ENCODE measurements at places on chromosomes 11 and 22.

DNA sequence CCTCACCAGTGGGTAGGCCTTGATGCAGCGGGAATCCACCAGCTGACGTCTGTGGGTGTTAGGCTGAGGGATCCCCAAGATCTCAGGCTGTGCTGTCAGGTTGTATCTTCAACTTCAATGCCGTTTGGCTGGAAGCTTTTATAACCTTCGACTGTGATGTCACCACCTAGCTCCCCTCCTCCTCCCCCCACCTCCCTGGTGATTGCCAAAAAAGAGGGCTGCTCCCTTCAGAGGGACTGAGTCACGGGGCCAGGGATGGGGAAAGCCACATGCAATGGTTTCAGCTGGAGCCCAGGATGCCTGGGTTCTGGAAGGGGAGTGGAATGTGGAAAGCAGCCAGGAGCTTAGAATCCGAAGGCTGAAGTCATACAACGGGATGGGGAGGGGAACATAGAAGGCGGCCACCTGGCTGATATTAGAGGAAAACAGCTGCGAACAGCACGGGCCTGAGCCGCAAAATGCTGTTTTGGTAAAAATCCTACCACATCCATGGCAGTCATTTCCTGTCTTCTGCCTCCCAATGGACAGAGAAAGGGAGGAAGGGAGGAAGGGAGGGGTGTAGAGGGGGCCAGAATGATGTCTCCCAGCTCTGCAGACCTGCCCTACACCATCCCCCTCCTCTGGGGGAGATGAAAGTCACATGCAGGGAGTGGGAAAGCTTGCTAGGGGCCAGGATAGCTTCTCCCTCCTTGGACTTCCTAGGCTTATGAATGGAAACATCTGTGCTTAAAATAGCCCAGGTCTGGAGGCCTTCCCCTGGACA is at the start of gene LRRN4CL:
Gene LRRN4CL (minus strand): TSS at position 110 of the 763 bp plus-strand sequence. CDS start 1,022 bp downstream, outside the sequence.
- DNase-seq: no peak

GRCh38 chr22:23781065-23781464 is 5.7 kb upstream of the SMARCB1 start:
- no peak for DNase-seq

- DNase-seq: no peak
These were observed 88.4 kb upstream of the CD44 start for GRCh38 chr11:35050541-35050995.

GRCh38 chr11:66437979-66438503 is 607 bp downstream of the MRPL11 start:
- DNase-seq: no peak

GRCh38 chr11:128289048-128289447 is 298.3 kb downstream of the ETS1 start:
- no peak for DNase-seq

DNA sequence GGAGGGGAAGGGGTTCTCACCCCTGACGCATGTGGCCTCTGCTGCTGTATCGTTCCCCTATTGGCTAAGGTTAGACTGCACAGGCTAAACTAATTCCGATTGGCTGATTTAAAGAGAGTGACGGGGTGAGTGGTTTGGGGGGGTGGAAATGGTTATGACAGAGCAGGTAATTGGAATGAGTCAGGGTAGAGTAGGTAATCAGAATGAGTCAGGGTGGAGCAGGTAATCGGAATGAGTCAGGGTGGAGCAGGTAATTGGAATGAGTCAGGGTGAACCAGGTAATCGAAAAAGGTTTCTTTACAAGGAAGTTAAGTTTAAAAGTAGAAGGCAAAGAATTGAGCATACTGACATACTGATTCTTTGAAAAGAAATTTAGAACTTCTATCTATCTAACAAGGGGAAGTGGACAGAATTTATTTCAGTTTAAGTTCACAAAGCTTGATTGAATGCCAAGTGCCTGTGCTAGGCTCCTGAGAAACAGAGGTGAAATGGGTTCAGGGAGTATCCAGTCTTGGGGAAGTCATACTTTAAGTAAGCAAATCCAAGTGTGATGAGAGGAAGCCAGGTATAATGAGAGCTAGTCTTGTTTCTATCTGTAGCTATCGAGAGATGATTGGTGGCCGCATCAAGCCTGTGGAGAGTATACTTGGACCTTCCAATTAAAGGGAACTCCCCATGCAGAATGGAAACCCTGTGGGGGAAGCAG is 58.0 kb downstream of the C11orf91 start:
- no peak for DNase-seq

GRCh38 chr22:42328130-42328783 is 57.8 kb upstream of the TCF20 start:
- no peak for DNase-seq

DNA sequence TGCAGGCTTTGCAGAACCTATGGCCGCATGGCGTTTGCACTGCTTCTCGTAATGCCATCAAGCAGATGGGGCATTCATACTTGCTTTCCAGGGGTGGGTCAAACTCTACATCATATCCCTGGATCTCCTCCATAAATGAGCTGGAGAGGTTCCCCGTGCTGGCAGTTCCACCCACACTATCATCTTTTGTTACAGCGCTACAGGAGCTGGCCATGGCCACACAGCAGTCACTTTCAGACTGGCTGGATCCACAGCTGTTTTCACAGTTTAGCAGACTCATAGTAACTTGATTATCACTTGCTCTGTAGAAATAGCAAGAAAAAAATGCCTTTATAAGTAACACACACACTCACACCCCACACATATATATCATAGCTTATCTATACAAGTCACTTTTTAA is 8.8 kb downstream of the TRAF6 start:
- no peak for DNase-seq

GRCh38 chr11:79046366-79046765 is 394.5 kb downstream of the TENM4 start:
- no peak for DNase-seq

GRCh38 chr11:36309779-36310178 is 13.7 kb downstream of the PRR5L start:
- DNase-seq: no peak

DNA sequence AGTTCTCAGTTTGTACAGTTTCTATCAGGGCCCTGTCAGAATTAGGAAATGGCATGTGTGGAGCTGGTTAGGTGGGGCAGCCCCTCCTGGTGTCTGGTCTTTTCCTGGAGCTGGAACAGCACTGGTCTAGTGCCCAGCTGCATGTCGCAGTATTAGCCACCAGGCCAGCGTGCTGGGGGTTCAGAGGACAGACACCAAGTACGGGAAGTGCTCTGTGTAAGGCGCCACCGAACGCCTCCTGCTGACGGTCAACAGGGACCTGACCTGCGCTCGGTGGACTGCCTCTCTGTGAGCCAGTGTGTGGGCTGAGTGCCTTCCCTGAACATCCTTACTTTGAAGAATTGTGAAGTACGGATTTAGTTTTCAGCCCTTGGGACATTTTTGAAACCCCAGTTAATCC is 33.9 kb downstream of the AP2A2 start:
- DNase-seq: no peak

DNA sequence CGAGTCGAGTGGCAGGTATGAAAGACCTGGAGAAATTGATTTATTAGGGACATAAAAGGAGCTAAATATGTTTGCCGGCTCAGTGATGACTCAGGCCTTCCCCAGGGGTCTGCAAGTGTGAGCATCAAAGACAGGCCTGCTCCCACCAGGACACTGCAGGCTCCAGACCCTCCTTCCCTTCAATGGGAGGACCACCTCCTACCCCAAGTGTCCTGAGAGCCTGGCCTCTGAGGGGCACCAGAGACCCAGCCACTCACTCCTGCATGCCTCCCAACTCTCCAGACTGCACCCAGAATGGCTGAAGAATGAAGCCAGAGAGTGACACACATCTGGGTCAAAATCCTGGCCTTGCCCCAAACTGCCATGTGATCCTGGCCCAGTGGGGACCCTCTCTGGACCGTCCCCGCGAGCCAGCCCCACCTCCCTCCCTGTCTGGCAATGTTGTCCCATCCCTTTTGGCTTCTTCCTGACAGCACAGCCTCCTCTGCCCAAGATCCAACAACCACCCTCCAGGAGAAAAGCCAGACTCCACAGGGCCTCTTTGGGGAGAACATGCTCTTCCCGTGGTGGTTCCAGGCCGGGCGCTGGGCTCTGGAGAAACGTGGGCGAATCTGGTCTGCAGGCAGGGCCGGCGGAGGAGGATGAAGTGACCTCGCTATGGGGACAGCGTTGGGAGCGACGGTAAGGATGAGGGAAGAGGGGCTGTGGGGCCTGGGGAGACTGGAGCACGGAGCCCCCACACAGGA is 36.2 kb downstream of the CYTH4 start:
- DNase-seq: no peak

DNA sequence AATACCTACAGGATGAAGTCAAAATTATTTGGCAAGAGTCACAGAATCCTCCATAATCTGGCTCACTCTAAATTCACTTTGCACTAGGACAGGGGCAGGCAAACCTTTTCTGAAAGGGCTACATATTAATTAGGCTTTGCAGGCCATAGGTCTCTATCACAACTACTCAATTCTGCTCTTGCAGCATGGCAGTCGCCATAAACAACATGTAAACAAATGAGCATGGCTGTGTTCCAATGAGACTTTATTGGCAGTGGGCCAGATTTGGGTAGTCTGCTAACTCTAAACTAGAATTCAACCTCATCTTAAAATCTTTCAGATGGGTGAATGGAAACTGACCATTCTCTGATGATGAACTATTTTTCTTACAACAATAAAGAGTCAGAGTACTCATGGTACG is 5.8 kb downstream of the THRSP start:
- no peak for DNase-seq

- no peak for DNase-seq
These were observed 2.1 kb upstream of the PTPRCAP start for GRCh38 chr11:67439321-67440228.

DNA sequence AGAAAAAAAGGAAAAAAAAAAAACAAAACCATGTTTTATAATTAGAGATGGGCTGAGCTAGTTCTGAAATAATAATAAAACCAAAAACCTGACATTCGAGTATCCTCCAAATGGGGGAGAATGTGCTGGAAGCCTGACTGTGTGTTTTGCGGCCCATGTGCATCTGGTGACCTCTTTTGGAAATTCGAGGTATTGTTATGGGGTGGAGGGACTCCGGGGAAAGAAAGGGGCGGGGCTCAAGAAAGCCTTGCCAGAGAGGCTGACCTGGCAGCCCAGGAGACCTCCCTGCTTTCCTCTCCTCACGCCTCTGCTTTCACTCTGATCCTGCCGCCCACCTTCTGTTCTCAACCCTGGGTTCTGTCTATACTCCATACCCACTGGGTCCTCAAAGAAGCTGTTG is 72.9 kb downstream of the CTTN start:
- no peak for DNase-seq

DNA sequence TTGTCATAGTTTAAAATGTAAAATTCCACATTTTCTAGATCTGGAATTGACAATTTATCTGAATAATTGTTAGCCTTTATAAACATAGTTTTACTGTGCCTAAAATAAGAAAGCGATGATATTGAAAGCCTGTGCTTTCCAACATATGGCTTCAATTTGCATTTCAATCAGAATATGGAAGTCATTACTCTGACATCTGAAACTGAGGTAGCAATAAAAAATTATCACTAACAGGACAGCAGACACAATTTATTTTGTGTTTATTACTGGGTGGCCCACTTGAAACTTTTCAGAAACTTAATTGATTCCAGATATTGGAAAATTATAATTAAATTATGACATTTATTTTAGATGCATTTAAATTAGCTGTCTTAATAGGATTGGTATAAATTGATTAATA is 78.5 kb downstream of the TMEM135 start:
- DNase-seq: no peak

DNA sequence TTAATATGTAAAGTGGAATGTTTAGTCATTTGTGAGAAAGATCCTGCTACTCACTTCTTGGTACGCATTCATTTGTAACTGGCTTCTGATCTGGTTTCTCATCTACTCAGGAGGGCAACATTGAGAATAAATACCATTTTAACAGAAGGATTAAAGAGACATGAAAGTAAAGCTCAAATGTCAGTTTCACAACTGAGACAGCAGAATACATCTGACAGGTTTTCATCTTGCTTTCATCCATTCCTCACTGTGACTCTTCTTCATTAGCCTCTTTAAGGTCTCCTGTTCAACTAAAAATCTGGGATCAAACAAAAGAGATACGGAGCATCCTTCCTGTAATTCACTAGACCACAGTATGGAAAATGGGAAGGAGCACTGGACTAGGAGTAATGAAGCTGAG is 31.4 kb upstream of the CCDC89 start:
- no peak for DNase-seq

DNA sequence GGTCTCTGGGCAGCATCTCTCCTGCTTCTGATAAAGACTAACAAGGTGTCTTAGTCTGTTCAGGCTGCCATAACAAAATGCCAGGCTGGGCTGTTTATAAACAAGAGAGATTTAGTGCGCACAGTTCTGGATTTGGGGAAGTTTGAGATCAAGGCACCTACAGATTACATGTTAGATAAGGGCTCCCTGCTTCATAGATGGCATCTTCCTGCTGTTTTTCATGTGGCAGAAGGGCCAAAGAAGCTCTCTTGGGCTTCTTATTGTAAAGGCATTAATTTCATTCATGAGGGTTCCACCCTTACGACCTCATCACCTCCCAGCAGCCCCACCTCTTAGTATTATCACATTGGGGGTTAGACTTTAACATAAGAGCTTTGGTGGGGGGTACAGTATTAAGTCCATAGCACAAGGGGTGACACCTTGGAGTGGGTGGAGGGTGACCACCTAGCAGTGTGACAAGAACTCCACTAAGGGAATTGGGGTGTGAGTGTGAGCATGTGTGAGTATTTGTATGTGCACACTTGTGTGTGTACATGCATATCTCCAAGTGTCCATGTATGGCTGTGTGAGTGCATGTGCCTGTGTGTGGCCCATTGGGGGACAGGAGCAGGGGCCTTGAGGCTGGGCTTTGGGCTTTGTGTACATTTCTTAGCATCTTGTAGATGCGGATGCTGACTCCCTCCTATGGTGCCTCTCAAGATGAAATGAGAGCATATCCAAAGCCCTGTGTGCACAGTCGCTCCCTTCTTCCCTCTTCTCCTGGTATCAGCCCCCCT is 42.7 kb downstream of the BCR start:
- no peak for DNase-seq

DNA sequence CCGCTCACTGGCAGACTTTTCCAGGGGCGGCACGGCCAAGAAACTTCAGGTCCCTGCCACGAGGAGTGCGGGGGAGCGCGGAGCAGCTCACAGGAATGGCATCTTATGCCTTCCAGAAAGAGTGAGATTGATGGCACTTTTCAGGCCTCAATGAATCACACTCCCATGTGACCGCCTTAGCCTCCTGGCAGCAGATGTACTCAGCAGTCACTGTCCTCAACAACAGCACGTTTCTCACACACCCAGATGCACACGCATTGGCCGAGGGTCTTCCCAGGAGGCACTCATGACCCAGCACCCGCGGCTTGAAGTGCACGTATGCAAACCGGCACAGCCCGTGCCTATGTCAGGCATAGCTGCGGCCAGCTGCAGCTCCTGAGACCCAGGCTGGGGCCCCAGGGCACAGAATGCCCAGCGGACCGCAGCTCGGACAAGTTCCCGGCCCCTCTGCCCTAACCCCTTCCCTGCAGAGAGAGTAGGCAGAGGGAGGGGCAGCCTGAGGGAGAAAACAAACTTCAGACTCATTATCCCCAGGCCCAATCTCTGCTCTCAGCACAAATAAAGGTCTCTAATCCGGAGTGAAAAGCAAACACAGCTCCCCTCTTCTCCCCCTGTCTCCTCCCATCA is 48.3 kb downstream of the RPUSD4 start:
- DNase-seq: no peak

- no peak for DNase-seq
These were observed 9.8 kb upstream of the CKAP5 start for GRCh38 chr11:46855863-46856262.

GRCh38 chr11:12195768-12196167 is 85.4 kb downstream of the MICAL2 start:
- DNase-seq: no peak

GRCh38 chr11:69971741-69972140 is 106.4 kb upstream of the ANO1 start:
- no peak for DNase-seq

GRCh38 chr22:46346680-46347405 is 11.3 kb downstream of the TRMU start:
- no peak for DNase-seq
